ENCODE measurements at places on chromosomes 3 and 15.
A peak's percentile ranks its signal among the peaks of the same experiment; 100 is the strongest.

GRCh38 chr3:72127844-72128243, 342.9 kb upstream of the PROK2 start:
- no peak for DNase-seq

DNA sequence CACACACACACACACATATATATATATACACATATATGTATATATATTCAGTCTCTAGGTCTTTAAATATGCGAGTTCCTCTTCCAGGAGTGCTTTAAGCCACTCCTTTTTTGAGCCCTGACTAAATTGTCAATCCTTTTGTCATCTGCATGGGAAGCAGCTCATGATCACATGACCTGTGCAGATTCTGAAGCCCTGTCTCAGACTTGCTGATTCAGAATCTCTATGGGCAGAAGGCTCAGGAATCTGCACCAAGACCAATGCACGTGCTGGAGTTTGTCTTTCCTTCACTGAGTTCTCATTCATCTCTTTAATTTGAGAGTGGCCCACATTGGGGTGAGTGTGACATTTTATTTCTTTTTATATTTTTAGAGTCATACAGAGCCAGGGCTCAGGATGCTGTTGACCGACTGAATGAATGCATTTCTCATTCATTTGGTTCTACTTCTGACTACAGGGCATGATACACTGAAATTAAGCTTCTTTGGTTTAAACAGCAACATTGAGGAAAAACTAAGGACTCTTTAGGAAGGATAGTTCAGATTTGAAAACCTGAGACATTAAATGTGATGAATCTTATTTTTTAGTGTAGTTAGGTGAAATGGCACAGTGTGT, 307.5 kb downstream of the EDEM1 start:
- no peak for DNase-seq

- DNase-seq, result no peak
Observed at GRCh38 chr15:77042245-77042919, 28.5 kb downstream of the TSPAN3 start.

- DNase-seq, result no peak
Observed at GRCh38 chr3:39712413-39713048, 96.9 kb upstream of the MYRIP start.

- DNase-seq, result no peak
Observed at GRCh38 chr3:172317481-172317880, 130.8 kb downstream of the GHSR start.

- DNase-seq, result peak; percentile 67
Observed at GRCh38 chr3:61114316-61114953, 136.8 kb downstream of the FHIT start.

DNA sequence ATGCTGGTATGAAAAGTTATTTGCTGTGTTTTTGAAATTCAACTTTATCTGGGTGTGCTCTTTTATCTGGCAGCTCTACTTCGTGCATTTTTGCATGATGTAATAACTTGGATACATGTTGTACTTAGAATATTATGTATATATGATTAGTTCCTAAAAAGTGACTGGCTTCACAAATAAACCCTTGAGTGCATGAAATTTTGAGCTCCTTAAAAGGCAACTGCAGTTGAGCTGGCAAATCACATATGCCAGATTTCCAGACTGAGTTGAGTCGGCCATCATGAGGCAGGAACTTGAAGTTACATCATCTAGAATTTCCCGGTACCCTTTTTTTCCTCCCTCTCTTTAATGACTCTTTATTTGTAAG, 162.5 kb downstream of the FNDC3B start:
- no peak for DNase-seq

- no peak for DNase-seq
Observed at GRCh38 chr15:38481761-38482160, 27.8 kb downstream of the FAM98B start.

GRCh38 chr15:56950979-56951378, 32.5 kb downstream of the TCF12 start:
- DNase-seq, result no peak

GRCh38 chr3:15685927-15686326, 84.4 kb downstream of the BTD start:
- no peak for DNase-seq

DNA sequence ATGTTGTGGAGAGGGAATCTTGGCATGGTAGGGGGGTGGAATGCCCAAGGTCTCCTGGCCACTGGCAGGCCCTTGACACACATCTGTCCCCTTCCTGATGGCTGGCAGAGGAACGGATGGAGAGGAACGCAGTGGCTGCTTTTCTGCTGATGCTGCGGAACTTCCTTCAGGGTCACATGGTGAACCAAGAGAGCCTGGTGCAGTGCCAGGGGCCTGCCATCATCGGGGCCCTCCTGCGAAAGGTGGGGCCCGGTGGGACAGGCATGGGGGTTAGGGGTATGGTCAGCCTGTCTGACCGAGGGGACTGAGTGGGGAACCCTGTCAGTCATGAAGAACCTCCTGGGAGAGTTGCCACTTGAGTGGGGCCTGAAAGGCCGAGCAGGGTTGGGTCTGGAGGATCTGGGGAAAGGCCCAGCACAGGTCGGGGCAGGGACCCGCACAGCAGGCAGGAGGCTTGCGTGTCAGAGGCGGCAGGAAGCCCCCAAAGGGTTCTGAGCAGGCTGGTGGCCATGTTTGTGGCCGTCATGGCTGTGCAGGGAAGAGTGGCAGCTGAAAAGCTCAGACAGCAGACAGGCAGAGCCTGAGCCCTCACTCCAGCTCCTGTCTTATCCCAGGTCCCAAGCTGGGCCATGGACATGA, 18.1 kb downstream of the NBEAL2 start:
- no peak for DNase-seq

GRCh38 chr3:177610686-177611633, 413.7 kb upstream of the TBL1XR1 start:
- DNase-seq, result peak; percentile 49

DNA sequence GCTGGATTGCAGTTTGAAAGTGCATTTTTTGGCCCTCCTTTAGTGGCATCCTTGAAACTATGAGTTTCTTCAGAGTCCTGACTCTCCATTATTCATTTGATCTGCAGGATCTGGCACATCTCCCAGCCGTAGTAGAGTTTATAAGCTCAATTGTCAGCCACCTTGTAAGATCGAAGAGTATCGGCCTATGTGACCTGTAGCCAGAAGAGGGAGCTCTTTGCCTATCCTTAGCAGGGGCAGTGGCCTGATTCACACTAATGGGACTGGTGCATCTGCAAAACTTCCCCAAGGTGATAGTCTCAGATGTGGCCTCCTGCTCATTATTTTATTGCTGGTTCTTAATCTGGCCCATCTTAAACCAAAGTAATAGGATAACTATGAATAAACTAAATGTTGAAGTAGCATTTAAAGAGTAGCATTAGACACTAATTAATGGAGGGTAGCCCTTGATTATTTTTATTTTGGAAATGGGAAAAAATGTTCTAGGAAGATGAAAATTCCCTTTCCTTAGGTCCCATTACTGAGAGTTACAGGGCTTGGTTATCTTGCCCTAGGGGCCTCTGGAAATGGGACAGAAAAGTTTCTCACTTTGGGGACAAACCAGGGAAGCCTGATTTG, 21.2 kb downstream of the GCSAM start:
- DNase-seq, result peak; percentile 74

DNA sequence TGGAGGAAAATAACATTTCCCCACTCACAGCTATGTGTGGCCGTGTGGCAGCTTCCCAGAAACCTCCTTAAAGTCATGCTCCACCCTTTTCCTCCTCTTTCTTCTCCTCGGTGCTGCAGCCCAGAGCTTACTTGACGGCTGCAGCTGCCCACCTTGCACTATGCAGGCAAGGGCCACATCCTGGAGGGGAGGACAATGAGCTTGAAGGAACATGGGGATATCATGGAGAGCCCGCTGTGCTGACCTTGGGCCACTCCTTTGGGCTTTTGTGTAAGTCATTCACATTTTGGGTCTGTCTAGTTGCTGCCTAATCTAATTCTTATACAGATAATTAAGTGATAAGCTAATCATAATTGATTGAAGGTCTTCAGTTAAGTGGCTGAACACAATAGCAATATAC, 28.0 kb downstream of the PRR20G start:
- no peak for DNase-seq

DNA sequence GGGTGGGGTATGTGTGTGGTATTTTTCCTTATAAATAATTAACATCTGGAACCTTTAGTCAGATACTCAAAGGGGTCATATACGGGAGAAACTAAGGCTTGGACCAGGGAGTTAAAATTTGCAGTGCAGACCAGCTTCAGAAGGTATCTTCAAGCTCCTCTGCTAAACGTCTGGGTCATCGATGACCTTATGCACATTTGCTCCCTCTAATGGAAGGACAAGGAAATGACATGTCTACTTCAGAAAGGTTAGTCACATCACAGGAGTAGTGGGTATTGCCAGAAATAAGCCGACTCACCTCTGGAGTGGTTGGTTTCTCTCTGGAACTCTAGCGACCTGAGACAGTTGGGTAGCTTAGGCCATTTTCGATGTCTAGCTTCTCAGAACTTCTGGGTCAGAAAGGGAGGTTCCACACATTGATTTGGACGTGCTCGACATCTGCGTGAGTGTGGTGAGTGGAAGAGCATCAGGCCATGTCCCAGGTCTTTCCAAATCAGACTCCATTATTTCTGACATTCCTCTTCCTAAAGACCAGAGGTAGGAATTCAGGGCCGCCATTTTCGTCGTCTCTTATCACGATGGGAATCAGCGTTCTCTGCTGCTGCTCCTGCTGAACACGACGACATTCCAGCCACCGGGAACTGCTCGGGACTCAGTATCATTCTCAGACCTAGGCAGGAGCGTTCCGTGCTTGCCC, 31.8 kb upstream of the RASA2 start:
- DNase-seq, result peak; percentile 76

- no peak for DNase-seq
Observed at GRCh38 chr3:56207922-56208321, 260.3 kb downstream of the ERC2 start.

- no peak for DNase-seq
Observed at GRCh38 chr3:197027896-197028727, 1.5 kb downstream of the MELTF start.

DNA sequence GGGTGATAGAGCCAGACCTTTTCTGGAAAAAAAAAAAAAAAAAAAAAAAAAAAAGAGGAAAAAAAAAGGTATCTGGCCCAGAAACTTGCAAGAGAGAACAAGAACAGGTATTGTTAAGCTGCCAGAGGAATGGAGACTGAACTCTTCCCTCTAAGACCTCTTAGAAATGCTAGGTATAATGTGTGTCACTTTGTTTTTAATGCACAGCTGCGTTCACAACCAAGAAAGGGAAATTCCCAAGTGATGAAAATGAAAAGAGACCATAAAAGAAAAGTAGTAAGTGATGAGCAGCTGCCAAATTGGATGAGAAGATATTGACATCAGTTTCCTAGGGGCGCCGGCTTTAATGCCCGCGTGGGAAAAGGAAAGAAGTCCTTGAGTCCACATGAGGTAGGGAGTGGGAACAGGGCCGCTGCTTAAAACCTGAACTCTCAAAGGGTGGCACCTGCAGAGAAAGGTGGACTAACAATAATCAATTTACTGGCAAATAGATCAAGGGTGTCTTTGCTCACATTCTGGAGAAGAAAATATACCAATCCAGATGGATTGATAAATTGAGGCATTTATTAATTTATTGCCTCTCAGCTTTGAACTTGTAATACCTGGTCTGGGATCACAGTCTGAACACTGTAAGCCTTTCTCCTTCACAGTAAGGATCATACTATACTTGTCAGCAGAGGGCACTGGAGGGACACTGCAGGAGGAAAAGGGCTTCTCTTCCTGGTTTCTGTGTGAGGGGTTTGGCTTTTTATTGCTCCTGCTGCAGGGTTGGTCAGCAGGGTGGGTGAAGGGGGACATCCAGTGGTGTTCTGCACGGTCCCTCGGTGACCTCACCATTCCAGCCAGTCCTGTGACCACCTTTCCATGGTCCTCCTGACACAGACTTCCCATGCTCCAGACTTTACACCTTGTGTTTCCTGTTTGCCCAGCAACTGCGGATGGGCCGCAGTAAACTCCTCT, 131.6 kb downstream of the AQP9 start:
- DNase-seq, result peak; percentile 92

GRCh38 chr3:135106445-135106844, 311.4 kb downstream of the EPHB1 start:
- DNase-seq, result peak; percentile 87

Measured in small intestine (tissue), 16 donors.